ENCODE measurements at places on chromosomes 13 and 19.

- DNase-seq = no peak
These were observed 428 bp downstream of the RASAL3 start for GRCh38 chr19:15463861-15464371.

DNA sequence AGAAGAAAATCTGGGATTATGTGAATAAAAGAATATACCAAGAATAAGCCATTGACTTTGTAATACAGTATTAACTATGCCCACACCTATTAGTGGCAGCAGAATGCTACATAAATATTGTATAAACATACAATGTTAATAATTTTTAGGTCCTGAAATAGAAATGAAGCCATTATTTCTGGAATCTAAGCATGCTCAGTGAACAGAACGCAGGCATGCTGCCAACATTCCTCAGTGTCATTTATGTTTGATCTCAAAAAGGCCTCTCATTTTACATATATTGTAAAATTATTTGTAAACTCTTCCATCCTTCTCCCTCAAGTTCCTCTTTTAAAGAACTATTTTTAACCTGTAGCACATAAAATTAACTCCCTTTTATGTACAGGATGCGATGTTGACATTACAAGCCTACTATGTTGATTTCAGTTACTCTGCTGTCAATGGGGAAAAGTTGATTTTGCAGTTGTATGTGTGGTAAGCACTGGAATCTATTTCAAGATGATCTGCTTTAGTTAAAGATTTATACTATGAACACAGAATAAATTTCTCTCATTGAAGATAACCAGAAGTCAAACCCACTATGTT is 118.8 kb downstream of the VWA8 start:
- no peak for DNase-seq

GRCh38 chr19:51108805-51109146 is 567 bp upstream of the CTU1 start:
- peak; percentile 91 for DNase-seq

DNA sequence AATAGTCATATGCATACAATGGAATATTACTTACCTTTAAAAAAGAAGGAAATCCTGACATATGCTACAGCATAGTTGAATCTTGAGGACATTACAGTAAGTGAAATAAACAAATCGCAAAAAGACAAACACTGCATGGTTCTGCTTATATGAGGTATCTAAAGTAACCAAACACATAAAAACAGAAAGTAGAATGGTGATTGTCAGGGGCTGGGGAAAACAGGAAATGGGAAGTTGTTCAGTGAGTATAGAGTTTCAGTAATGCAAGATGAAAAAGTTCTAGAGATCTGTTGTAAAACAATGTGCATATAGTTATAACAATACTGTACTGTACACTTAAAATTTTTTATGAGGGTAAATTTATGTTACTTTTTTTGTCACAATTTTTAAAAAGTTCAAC is 219.4 kb downstream of the KLF5 start:
- no peak for DNase-seq

Data from NCI-H1930 (cell line).